ENCODE measurements at places on chromosomes 1 and 21. TPM values are rescaled to one million over a fixed set of nuclear protein-coding genes. Genes with fewer than 3 reads are reported as not detected.

DNA sequence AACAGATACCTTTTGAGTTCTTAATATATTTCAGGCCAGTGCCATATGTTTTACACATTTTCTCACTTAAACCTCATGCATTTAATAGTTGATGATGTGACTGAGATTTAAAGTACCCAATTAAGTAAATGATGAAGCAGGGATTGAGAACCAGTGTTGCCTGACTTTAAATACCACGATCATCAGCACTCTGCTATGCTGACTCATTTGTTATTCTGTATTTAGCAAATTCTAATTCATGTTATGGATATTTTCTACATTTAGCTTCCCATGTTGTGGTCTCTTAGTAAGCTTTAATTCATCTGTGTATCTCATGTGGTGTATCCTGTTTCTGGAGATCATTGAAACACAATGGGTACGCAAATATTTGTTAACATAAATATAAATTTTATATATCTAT is 363.0 kb downstream of the PTBP2 start:
- no peak for DNase-seq
- no peak overlapping the region for H3K4me3 ChIP-seq
- H3K36me3 ChIP-seq, result no peaks in the 10 kb centered on the region
- no peaks in the 10 kb centered on the region for H3K4me1 ChIP-seq

GRCh38 chr1:27668808-27669723 is 2.9 kb downstream of the IFI6 start:
- H3K36me3 ChIP-seq, result no peaks in the 10 kb centered on the region
- H3K4me3 ChIP-seq, result peak overlapping the region; percentile 73
- no peak for DNase-seq

GRCh38 chr1:243287652-243288051 is 31.8 kb downstream of the SDCCAG8 start:
- no peak for DNase-seq
- no peaks in the 10 kb centered on the region for H3K27me3 ChIP-seq
- peaks cover 2% of the 10 kb centered on the region for H3K36me3 ChIP-seq
- H3K27ac ChIP-seq, result peak overlapping the region; percentile 15

DNA sequence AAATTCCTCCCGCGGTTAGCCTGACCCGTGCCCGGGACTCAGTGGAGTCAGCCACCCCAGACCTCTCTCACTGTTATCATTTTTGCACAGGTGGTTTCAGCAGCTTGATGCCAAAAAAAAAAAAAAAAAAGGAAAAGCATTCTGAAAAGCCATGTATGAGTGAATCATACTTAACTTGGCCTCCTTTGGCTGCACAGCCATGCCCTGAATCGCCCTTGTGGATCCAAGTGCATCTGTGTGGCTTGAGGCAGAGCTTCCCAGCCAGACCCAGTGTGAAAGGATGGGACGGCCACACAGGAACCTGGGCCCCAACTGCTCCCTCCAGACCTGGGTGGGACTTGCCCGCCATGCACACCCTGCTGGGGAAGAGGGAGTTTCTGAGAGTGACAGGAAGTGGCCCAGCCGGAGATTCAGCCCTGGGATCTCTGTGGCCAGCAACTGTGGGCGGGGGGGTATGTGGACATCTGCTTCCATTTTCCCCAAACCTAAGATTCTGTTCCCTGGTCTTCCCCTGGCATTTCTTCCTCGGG is 8.6 kb downstream of the YBEY start:
- no peak overlapping the region for H3K27ac ChIP-seq
- H3K4me1 ChIP-seq, result peaks cover 10% of the 10 kb centered on the region
- no peak overlapping the region for H3K4me3 ChIP-seq
- DNase-seq, result no peak
- no peaks in the 10 kb centered on the region for H3K36me3 ChIP-seq

DNA sequence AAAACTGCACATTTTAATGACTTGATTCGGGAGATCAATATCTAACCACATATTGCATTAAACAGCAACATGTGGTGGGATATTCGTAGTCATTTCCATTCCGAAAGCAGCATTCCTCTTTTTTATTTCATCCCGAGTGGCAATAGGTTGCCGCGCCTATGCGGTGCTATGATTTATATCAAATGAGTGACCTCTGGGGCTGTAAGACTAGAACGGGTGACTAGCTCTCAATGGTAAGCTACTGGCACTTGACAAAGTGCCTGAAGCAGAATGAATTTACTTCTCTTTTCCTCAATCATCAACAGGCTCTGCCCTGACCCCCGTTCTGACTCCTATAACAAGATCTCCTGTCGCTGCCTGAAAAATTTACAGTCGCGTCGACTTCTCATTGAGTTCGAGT is 162.3 kb downstream of the ZNF281 start:
- no peaks in the 10 kb centered on the region for H3K4me1 ChIP-seq
- no peak for DNase-seq
- no peak overlapping the region for H3K27ac ChIP-seq
- no peaks in the 10 kb centered on the region for H3K36me3 ChIP-seq
- no peaks in the 10 kb centered on the region for H3K27me3 ChIP-seq

GRCh38 chr1:76084029-76084627 is 9.6 kb downstream of the ST6GALNAC3 start:
- H3K4me1 ChIP-seq, result no peaks in the 10 kb centered on the region
- no peak overlapping the region for H3K27ac ChIP-seq
- no peak overlapping the region for H3K4me3 ChIP-seq
- no peak for DNase-seq
- no peaks in the 10 kb centered on the region for H3K27me3 ChIP-seq

DNA sequence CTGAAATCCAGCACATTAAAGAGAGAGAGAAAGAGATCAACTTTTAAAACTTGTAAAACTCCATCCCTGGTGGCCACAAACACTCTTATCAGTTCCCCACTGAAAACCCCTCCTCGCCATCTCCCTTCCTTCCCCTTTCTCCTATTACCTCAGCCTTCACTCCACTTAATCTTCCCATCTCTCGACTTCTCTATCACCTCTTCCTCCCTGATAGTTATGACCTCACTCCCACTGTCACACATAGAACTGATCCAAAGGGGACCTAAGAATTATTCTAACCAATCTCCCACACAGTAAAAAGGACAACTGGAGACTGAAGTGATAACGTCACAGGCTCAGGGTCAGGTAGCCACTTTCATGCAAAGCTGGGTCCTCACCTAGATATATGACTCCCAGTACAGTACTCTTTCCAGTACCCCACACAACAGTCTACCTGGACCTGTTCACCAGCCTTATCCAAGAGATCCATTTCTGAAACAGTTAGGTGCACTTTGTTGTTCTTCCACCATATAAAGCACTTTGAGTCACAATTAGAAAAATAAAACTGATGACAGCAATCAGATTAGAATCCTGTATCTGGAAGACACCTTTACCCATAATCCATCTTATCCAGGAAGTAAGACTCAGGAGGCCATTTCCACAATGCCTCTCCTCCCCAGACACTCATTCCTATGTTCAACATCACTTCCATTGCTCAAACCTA is 324.8 kb downstream of the SMYD3 start:
- H3K4me3 ChIP-seq, result no peak overlapping the region
- H3K36me3 ChIP-seq, result no peaks in the 10 kb centered on the region
- no peak for DNase-seq

DNA sequence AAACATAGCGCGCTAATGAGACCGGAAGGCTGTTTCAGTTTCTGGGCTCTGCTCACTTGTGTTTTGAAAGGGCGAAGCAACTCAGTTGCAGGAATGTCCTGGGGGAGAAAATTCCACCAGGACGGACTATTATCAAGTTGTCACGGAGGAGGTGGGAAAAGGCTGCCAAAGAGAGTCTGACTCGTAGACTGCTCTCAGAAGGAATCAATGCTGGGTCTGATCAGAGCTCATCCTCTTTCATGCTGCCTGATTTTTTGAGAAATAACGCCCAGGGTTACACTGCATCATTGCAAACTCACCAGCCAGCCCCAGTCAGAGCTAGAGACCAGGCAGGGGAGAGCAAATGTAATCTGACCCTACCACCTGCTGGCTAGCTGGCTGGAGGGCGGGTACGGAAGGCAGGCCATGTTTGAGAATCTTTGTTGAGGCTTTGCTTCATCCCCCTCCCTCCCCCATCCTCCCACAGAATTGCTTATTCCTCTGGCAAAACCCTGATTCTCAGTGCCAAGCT is 36.4 kb upstream of the BCL9 start:
- no peaks in the 10 kb centered on the region for H3K4me1 ChIP-seq
- H3K27ac ChIP-seq, result no peak overlapping the region
- no peaks in the 10 kb centered on the region for H3K27me3 ChIP-seq
- peak overlapping the region; percentile 33 for H3K4me3 ChIP-seq

- H3K4me1 ChIP-seq, result peaks cover 26% of the 10 kb centered on the region
- no peaks in the 10 kb centered on the region for H3K36me3 ChIP-seq
- H3K27me3 ChIP-seq, result no peaks in the 10 kb centered on the region
These were observed 2.2 kb downstream of the TLR5 start for GRCh38 chr1:223140611-223141405.

GRCh38 chr1:198933515-198934222 is 294.8 kb downstream of the PTPRC start:
- H3K36me3 ChIP-seq, result no peaks in the 10 kb centered on the region
- H3K27ac ChIP-seq, result no peak overlapping the region
- peak overlapping the region; percentile 74 for H3K4me3 ChIP-seq
- no peaks in the 10 kb centered on the region for H3K27me3 ChIP-seq

- H3K4me1 ChIP-seq, result no peaks in the 10 kb centered on the region
- no peak overlapping the region for H3K27ac ChIP-seq
- H3K36me3 ChIP-seq, result no peaks in the 10 kb centered on the region
- no peaks in the 10 kb centered on the region for H3K27me3 ChIP-seq
These were observed 229.9 kb downstream of the TTLL7 start for GRCh38 chr1:83769072-83769471.

DNA sequence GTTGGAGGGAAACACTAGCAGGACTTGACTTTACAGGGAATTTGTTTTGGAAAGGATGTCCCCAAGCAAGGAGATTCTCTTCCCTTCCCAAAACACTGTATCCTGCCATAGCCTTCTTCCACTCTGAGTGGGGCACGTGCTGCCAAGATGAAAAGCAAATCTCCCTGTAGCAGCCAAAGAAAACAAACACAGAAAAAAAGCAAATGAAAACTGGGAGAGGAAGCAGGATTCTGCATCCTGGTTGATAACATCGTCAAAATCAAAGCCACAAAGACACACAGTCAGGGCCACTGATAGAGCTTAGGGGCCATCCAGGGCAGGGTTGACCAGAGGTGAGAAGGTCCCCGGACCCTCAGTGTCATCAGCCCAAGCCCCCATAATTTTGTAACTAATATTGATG is 16.0 kb upstream of the MTARC2 start:
- no peaks in the 10 kb centered on the region for H3K36me3 ChIP-seq
- no peak for DNase-seq
- H3K27ac ChIP-seq, result peak overlapping the region; percentile 80
- H3K4me3 ChIP-seq, result peak overlapping the region; percentile 67
- H3K27me3 ChIP-seq, result no peaks in the 10 kb centered on the region
- H3K4me1 ChIP-seq, result peaks cover 25% of the 10 kb centered on the region

DNA sequence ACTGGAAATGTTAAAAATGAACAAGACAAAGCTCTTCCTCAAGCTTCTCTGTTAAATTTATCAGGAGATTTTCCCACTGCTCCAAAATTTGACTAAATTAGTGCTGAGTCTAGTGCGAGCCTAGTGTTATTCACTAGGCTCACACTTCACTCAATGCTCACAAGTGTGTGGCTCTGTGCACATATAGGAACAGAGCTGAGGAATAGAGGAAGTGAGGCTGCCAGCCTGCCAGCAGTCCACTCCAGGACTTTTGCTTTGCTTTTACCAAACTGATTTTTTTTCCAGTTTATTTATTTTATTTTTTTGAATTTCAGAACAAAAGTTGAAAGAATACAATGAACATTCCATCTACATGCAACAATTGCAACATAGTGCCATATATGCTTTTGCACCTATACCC is 87.2 kb downstream of the VAV3 start:
- no peaks in the 10 kb centered on the region for H3K4me1 ChIP-seq
- H3K27me3 ChIP-seq, result no peaks in the 10 kb centered on the region
- no peak for DNase-seq
- H3K4me3 ChIP-seq, result no peak overlapping the region
- no peak overlapping the region for H3K27ac ChIP-seq

GRCh38 chr1:117565076-117565556 is 40.7 kb upstream of the TENT5C start:
- H3K4me3 ChIP-seq, result no peak overlapping the region
- no peak for DNase-seq
- H3K36me3 ChIP-seq, result no peaks in the 10 kb centered on the region
- peaks cover 5% of the 10 kb centered on the region for H3K4me1 ChIP-seq
- no peaks in the 10 kb centered on the region for H3K27me3 ChIP-seq

DNA sequence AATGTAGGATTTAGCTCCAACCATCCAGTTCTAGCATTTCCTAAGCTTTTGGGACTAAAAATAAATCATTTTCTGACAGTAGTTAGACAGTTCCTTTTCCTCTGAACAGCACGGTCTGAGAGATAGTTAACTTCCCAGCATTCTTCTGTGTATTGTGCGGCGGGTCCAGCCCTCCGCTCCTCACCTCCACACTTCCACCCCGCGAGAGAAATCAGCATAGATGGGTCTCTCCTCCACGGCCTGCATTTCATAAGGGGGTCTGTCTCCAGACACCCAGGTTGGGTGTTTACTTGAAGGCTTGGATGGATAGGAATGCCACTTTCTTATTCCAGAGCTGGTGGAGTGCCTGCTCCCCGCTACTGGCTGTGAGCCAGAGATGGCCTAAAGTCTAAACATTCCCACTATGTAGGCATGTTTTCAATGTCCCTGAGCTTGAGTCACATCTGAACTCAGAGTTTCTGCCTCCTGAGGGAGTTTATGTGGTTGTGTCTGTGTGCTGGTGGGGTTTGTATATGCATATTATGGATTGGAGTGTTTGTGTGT is 38.0 kb upstream of the PPP2R5A start:
- H3K4me1 ChIP-seq, result no peaks in the 10 kb centered on the region
- H3K27ac ChIP-seq, result no peak overlapping the region
- DNase-seq, result no peak
- H3K27me3 ChIP-seq, result no peaks in the 10 kb centered on the region

DNA sequence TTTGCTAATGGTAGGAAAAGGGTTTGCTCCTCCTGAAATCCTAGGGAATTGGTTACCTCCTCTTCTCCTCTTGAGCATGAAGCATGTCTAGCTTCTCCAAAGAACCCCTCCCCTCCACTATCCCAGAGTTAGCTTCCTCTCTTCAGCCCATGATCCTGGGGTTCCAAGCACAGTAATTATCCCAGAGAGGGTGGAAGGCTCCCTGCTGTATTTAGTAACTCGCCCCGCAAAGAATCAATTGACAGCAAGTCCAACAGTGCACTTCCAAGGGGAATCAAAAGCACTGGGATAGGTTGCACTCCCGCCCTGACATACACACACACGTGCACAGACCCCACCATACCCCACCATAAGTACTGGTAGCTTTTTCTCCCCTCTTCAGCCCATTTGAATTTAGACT is 3.1 kb downstream of the S100A8 start:
- DNase-seq, result no peak
- H3K27ac ChIP-seq, result no peak overlapping the region
- no peaks in the 10 kb centered on the region for H3K27me3 ChIP-seq
- H3K4me3 ChIP-seq, result no peak overlapping the region
- no peaks in the 10 kb centered on the region for H3K36me3 ChIP-seq
- no peaks in the 10 kb centered on the region for H3K4me1 ChIP-seq

- H3K27ac ChIP-seq, result no peak overlapping the region
- no peaks in the 10 kb centered on the region for H3K27me3 ChIP-seq
- H3K36me3 ChIP-seq, result no peaks in the 10 kb centered on the region
- no peak for DNase-seq
These were observed 87.0 kb upstream of the VAMP3 start for GRCh38 chr1:7684132-7684531.

Gene KRTAP20-2
- not detected for total RNA-seq

Gene STX12
- 95.9 TPM for total RNA-seq

Gene SPRR4
- total RNA-seq, result not detected

Gene CFAP141
- total RNA-seq, result not detected

Gene TMPRSS2
- total RNA-seq, result 0.78 TPM

Gene KRTAP22-2
- total RNA-seq, result not detected

Gene OR2AK2
- total RNA-seq, result not detected

Gene TDRD5
- total RNA-seq, result not detected

Gene SPRR5
- total RNA-seq, result not detected

All from thoracic aorta (tissue), 2 donors.